ENCODE measurements at places on chromosomes 5 and 9. TPM values are rescaled to one million over a fixed set of nuclear protein-coding genes. Genes with fewer than 3 reads are reported as not detected.

GRCh38 chr9:110672873-110673510, 4.4 kb downstream of the MUSK start:
- DNase-seq: no peak

DNA sequence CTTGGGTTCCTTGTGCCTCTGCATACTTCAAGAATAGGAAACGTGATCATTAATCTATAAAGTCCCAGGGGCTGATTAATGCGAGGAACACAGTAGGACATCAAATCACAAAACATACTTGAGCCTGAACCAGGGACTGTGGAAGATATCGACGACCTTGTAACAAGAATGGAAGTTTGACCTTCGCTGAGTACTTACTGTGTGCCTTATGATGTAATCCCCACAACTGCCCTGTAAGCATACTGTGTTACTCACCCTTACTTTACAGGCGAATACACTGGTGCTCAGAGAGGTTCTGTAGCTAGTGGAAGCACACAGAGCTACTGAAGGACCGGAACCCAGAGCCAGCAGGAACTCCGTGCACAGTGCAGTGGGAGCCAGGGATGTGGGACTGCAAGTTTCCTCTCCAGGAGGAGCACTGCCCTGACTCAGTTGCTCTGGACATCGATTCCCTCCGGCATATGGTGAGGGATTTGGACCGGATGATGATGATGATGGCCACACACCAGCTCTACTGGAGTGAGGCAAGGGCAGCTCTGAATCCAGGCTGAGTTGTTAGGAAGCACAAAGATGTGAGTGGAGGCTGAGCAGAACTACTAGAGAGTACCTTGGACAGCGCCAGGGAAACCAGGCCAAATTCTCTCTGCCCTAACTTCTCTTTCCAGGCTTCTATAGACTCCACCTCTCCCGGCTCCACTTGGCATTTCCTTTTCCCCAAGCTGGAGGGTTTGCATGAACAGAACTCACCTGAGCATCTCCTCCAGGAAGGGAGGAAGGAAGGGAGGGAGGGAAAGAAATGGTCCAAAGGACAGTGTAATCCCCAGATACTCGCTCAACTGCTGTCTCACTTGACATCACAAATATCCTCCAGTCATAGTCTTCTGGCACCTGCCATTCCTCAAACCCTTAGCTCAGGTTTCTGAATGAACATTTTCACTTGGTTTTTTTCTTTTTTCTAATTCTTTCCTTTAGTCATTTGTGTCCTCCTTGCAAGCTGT, 1.5 kb upstream of the GABBR2 start:
- DNase-seq: peak; percentile 56

DNA sequence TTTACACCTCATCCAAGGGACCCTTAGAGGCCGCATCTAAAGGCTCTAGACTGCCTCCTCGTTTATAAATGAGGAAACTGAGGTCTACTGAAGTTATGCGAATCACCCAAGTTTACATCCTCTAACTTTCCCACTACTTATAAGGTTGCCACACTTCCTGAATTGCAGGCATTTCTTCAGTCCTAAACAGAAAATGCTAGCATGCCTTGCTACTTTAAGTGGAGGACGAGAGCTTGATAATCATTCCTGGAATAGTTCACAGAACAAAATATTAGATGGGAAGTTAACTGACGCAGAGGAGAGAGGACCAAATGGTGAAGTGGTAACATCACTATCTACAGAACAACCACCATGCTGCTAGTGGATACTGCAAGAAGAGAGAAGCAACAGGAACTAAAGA, 85.8 kb downstream of the GNAQ start:
- no peak for DNase-seq

- DNase-seq: peak; percentile 65
Observed at GRCh38 chr5:138641547-138642298, 66.5 kb upstream of the HSPA9 start.

DNA sequence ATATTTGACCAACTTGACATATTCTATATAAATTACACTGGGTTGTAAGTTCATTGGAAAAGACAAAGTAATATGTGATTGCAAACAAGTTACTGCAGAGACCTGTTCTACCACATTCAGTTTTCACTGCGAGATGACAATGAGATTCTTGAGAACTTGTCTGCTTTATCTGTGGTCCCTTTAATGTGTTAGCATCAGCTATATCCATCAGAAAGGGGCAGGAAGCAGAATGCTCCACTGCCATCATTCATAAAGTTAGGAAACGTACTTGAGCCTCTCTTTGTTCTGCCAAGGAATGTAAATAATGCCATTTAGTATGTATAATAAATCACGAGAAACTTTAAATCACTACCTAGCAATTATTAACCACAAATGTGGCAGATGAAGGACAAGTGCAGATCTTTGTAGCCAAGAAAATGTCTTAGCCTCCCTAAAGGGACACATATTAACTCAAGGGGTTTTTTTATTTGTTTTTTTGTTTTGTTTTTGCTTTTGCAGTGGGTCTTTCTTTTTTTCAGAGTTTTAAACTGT, 59.4 kb downstream of the GIN1 start:
- DNase-seq: no peak

DNA sequence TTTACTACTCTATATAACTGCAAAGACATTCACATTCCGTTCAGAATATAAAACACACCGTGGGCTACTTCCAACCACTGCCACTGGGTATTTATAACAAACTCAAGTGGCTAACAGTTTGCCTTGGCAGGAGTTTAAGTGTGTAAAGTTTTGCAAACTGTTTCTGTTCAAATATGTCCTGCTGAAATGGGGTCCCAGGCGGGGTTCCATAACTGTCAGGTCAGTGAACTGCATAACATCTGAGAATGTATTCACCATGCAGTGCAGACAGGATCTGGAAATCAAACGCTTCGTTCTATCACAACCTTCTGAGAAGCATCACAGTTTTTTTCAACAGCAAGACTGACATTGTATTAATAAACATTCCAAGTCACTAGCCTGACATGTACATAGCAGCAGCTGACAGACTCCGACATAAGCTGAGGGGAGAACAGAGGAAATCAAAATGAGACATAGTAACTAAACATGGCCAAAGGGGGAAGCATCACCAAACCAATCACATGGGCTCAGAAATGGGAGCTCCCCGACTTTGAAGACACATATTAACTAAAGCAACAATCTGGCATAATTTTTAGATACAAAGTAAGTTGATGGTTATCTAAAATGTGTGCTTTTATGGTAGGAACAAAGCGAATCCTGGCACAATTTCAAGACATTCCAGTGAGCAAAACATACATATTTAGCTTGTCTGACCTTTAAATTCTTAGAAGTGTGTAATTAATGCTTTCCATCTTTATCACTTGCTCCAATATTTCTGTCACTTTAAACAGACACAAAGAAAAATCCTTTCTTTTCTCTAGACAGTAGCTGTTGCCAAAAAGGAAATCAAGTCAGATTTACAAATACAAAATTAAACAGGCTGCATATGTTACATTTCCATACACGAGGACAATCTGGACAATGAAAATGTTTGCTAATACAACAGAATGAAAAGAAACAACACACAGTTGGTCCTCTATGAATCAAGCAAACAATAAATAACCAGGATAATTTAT, 156.8 kb downstream of the MAPKAP1 start:
- no peak for DNase-seq

GRCh38 chr9:135032868-135033460, 54.5 kb upstream of the OLFM1 start:
- DNase-seq: no peak

- DNase-seq: no peak
Observed at GRCh38 chr9:81227507-81228245, 461.7 kb downstream of the TLE1 start.

DNA sequence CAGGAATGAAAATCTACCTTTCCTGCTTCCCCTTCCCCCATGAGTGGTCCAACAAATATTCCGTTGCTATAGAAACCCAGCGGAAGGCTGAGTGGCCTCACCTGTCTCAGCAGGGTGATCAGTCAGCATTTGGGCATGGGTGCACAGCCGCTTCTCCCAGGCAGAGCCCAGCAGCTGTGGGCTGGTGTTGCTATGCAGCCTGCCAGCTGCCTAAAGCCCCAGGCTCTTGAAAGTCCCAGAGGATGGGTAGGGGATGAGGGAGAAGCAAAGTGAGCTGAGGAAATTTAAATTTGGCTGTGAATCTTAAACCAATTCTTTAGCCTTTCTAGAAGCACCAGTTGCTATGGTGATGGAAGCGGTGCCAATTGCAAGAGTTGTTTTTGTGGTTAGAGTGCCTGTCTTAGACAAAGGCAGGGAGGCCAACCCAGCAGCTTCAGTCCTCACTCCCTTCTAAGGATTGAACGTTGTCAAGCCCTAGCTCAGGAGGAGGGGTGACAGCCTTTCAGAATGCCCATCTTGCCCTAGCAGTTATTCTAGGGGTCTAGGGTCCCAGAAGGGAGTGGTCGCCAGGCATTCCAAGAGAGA, 151.5 kb upstream of the PITX1 start:
- peak; percentile 92 for DNase-seq

DNA sequence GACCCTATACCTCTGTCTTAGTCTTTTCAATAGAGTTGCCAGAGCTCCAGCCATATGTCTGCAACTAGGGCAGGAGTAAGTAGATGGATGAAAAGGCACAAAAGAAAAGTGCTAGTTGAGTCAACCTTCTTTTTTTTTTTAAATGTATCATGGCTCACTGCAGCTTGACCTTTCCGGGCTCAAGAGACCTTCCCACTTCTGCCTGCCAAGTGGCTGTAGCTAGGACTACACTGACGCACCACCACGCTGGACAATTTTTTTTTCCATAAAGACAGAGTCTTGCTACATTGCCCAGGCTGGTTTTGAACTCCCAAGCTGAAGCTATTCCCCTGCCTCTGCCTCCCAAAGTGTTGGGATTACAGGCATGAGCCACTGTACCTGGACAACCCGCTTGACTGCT, 27.3 kb downstream of the FOXE1 start:
- DNase-seq: peak; percentile 34

- no peak for DNase-seq
Observed at GRCh38 chr5:91956738-91957137, 573.6 kb upstream of the ARRDC3 start.

- DNase-seq: no peak
Observed at GRCh38 chr5:40578501-40579451, 100.9 kb upstream of the PTGER4 start.

GRCh38 chr5:1299511-1299850, 4.6 kb upstream of the TERT start:
- DNase-seq: no peak

GRCh38 chr5:56487528-56488115, 254.5 kb upstream of the ANKRD55 start:
- DNase-seq: no peak

DNA sequence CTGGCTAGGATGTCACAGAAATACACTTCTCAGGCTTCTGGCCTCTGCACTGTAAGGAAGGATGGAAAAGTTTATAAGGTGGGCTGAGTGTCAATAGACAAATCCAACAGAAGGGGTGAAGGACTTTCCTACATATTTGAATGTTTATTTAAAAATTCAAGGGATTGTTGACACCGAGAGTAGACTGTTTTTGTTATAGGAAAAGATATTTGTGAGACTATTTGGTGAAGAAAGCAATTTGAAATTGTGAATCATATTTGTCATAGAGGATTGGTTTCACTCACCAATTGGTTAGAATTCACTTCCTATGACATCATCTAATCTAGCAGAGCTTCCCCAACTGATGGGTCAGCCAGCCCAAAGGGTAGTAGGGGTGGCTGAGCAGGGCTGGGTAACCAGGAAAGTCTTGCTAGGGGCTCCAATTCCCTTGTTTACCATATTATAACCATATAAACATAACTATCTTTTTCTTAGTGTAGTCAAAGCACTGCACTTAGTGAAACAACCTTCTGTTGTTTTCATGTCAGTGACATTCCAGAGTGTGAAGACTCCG, 14.9 kb upstream of the MEGF10 start:
- no peak for DNase-seq

GRCh38 chr5:53277491-53277890, 167.9 kb upstream of the MOCS2 start:
- DNase-seq: no peak

DNA sequence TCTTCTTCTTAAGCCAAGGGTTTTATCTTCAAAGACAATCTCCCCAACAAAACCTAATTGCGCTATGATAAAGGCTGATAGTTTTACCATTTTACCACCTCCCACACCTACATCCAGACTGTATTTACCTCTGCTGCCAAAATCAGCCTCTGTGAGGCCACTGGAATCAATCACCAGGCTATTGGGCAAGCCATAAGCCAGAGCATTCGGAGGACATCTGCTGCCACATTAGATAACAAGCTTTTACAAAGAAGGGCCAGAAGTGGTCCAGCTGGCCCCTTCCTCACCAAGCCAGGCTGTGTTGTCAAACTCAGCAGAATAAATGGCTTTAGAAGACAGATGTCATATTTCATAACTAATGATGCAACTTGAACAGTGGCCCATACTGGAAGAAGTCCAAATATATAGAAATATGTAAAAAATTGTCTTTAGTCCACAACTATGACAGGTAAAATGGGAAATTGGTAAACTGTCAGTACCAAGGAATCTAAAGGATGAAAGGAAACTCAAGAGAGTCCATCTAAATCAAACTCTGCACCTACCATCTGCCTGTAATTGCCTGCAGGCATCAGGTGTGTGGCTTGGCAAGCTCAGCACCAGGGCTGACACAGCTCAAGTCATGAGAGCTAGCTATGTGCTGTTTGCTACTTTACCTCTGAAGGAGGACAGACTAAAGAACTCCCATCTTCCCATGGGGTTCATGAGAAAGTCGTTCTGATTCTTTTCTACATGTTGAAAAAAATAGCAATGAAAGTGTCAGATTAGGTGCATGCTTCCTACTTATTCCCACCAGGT, 16.1 kb downstream of the SLC45A2 start:
- no peak for DNase-seq

GRCh38 chr5:123486951-123487655, 24.9 kb upstream of the CSNK1G3 start:
- peak; percentile 49 for DNase-seq

MZB1 gene
- not detected for total RNA-seq

IL17B gene
- not detected for total RNA-seq

NDST1 gene
- total RNA-seq: 142 TPM

ACER2 gene
- total RNA-seq: 2.2 TPM

UNC5A gene
- total RNA-seq: not detected

HABP4 gene
- 15.9 TPM for total RNA-seq

ABLIM3 gene
- 3.8 TPM for total RNA-seq

Measured in MG63 (cell line).